ENCODE measurements at places on chromosomes 7 and 10.

GRCh38 chr7:73706126-73707044 lies 13.1 kb downstream of the STX1A start:
- DNase-seq: no peak

GRCh38 chr7:92723943-92724342 lies 112.4 kb downstream of the CDK6 start:
- DNase-seq: no peak

DNA sequence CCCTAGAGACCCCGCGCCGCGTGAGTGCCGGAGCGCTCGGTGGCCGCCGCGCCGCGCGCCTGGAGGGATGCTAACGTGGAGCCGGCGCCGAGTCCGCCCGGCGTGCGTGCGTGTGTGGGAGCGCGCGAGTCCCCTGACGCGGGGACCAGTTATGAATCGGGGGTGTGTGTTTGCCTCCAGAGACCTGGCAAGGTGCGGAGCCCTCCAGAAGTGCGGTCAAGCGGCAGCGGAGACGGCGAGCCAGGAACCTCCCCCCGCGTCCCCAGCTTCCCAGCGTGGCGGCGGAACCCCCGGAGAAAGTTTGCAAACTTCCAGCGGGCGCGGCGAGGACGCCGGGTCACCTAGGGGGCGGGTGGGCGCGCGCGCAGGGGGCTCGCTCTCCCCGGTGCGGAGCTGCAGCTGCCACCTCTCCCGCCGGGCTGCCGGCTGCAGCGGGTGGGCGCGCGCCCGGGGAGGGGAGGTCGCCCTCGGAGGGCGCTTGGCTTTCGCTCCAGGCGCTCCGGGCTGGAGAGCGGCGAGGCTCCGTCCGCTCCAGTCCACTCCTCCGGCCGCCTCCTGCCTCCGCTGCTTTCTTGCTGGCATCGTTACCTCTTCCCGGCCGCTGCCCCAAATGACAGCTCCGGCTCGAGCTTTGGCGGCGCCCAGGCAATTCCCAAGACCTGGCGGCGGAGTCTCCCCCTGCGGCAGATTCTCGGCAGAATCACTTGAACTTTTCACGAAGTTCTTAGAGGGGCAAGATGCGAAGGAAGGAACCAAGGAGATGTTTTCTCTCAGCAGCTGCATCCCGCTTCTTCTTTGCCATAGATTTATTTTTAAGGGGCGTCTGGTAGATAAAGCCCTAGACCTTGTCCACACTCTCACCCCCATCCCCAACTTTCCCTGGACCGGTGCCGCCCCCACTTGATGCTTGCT lies 2.3 kb upstream of the CREB5 start:
- DNase-seq: no peak

GRCh38 chr10:57023626-57024025 lies 662.6 kb upstream of the ZWINT start:
- DNase-seq: no peak

DNA sequence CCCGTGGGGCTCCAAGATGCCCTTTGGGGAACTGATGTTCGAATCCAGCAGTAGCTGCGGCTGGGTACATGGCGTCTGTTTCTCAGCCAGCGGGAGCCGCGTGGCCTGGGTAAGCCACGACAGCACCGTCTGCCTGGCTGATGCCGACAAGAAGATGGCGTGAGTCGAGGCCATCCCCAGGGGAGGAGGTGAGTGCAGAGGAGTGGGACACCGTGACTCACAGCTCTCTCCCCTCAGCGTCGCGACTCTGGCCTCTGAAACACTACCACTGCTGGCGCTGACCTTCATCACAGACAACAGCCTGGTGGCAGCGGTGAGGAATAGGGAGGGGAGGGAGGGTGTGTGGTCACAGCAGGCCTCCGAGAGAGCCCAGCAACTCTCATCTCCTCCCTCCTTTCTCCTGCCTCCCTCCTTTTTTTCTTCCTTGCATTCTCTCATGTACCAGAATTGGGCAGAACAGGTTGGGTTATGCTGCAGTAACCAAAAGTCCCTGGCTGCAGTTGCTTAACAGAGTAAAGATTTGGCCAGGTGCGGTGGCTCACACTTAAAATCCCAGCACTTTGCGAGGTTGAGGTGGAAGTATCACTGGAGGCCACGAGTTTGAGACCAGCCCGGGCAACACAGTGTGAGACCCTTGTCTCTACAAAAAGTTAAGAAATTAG lies 16.5 kb downstream of the ARPC1B start:
- DNase-seq: no peak

- DNase-seq: no peak
Observed at GRCh38 chr10:93030409-93030808, 30.2 kb upstream of the CYP26C1 start.

- DNase-seq: no peak
Observed at GRCh38 chr7:80791509-80791929, 127.3 kb downstream of the SEMA3C start.

DNA sequence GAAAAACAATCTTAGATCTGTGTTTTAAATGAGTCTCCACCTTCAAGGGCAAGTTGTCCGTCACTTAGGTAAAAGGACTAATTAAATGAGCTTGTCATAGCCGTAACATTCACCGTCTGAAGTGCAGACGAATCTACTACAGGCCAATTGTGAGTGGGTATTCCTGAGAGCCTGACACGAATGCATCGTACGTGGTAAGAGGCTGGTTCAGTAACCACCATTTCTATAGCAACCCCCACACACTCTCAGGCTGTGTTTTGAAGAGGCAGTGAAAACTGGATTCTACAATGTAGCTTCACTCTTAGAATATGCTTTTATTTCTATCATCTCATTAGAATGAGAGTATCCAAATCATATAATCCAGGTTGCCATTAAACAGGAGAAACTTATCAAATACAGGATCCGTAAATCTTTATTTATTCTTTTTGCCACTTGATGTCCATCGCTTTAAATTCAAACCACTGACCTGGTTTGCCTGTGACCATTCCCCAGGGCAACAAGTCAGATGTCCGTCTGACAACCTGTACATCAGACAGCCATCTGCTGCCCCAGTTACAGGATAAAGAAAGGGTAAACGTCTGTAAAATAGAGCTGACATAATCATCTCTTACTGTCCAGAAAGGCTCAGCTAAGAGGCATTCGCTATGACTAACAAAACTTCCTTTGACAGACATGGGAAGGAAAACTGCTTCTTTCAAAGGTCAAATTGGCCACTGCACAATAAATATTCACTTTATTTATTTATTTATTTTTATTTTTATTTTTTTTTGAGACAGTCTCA lies 70.3 kb upstream of the NMT2 start:
- no peak for DNase-seq

DNA sequence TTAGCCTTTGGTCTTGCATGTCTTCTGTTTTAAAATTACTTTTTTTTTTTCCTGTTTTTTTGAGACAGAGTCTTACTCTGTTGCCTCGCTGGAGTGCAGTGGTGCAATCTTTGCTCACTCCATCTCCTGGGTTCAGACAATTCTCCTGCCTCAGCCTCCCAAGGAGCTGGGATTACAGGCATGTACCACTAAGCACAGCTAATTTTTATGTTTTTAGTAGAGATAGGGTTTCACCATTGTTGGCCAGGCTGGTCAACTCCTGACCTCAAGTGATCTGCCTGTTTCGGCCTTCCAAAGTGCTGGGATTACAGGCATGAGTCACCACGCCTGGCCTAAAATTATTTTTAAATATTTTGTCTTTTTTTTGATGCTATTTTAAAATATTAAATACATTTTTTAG lies 38.5 kb downstream of the MLLT10 start:
- no peak for DNase-seq

GRCh38 chr7:82428186-82428961 lies 15.2 kb downstream of the CACNA2D1 start:
- DNase-seq: no peak

DNA sequence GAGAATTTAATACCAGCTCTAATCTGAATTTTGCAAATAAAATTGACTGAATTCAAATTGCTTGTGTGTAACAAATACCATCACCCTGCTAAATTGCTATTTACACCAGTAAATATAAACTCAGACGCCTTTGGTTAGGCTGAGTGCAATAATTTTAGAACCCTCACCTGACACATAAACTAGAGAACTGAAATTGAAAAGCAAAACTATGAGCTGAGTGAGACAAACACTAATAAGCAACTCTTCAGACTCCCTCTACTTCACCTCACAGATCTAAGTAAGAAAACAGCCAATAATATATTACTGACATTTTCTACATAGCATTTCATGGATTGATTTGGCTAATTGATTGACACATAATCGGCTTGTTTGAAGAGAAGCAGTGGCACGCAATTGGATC lies 621.2 kb downstream of the REEP3 start:
- DNase-seq: no peak

GRCh38 chr10:121526801-121527221 lies 71.4 kb downstream of the FGFR2 start:
- no peak for DNase-seq

- peak; percentile 48 for DNase-seq
Observed at GRCh38 chr10:30059209-30060107, at the start of gene JCAD. Gene JCAD, minus strand, starts transcription at chr10:30059586. Its CDS starts 11,774 bp downstream, at chr10:30047812.

DNA sequence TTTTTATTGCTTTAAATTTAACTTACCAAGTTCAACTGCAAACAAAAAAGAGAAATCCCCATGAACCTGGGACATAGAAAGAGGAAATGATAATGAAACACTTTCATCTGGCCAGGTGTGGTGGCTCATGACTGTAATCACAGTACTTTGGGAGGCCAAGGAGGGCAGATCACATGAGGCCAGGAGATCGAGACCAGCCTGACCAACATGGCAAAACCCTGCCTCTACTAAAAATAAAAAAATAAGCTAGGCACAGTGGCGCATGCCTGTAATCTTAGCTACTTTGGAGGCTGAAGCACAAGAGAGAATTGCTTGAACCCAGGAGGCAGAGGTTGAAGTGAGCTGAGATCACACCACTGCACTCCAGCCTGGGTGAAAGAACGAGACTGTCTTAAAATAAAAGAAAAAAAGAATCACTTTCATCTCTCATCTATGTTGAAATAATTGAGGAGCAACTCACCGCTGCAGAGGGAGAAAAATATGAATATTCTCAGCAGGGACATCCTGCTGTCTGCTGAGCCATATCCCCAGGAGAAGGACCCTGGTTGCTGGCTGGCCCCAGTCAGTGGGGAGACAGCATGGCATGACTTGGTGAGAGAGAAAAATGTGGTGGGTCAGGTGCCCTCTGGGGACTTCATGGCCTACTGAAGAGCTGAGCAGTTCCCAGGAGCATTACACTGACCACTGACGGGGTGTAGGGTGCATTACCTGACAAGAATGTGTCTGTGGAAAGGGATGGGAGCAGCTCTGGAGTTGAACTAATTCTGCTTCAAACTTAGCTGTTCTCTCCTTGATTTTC lies 22.8 kb upstream of the TARP start:
- DNase-seq: no peak

DNA sequence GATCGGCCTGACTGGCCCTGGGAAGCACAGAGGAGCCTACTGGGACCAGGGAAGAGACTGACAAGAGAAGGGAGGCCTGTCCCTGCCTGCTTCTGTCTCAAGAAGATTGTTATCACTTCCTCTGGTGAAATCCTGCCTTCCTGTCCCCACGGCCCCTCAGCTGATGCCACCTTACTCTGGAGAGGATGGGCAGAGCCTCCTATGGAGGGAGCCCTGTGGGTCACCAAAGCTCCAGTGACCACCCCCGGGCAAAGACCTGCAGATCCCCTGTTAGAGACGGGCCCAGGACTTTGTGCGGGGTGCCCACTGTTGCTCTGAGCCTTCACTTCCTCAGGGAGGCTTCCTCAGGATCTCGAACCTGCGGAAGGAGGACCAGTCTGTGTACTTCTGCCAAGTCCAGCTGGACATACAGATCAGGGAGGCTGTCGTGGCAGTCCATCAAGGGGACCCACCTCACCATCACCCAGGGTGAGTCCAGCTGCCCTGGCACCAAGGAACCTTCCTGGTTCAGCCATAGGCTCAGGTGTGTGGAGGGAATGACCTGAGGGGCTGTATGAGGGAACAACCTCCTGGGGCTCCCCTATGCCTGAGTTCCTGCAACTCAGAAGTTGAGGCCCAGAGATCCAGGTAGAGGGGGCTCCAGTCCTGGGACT lies 1.4 kb upstream of the PILRB start:
- DNase-seq: no peak

- no peak for DNase-seq
Observed at GRCh38 chr10:24177636-24178035, 31.3 kb upstream of the KIAA1217 start.

DNA sequence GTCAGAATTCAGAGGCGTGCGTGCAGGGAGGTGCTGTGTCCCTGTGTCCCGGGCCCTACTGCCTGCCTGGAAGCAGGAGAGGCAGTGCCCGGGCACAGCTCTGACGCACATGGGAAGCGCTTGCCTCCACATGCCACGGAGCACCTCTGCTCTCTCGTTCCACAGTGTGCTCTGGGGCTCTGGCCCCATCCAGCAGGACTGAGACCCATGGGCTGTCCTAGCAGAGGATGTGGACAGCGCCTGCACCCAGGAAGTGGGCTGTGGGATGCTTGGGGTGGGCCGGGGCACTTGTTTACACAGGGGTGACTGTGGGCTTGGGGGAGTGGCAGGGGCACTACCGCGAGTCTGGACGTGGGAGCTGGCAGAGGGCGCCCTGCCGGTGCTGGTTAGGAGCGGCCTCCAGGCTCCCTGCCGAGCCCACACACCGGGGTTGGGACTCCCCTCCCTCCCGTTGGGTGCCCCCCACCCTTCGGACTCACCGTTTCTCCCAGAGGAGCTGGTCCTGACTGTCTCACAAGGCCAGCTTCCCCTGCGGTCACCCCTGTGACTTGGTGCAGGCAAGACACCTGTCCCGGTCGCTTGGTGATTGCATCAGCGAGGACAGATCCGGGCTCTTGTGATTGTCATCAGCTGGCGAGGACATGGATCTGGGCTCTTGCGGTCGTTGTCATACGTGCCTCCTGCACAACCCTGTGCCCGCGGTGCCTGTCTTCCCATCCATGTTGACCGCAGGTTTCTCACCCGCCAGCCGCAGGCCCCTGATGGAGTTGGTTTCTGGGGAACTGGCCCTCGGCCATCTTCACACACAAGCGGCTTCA lies 83.1 kb downstream of the NKX6-2 start:
- no peak for DNase-seq

DNA sequence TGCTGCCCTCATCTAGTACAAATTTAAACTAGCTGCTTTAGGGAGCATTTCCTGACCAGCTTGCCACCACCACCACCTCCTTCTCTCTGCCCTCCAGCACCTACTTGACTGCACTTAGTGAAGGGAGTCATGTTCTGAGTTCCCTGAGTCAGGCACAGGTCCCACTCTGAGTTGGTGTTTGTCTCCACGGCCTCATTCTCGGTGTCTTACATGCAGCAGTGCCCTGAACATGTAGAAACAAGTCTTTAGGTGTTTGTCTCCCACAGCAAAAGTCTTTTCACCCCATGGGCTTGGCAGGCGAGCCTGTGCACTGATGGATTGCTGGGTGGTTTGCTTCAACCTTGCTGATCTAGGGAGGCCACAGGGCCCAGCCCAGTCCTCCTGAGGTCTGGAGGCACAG lies 16.9 kb downstream of the TSPAN14 start:
- no peak for DNase-seq

Measured in activated naive CD4-positive, alpha-beta T cell (primary cell).